ENCODE measurements at places on chromosomes 16 and 17. TPM values are rescaled to one million over a fixed set of nuclear protein-coding genes. Genes with fewer than 3 reads are reported as not detected.

CCL16 gene
- not detected for total RNA-seq

GLTPD2 gene
- total RNA-seq: not detected

PRSS36 gene
- total RNA-seq: 4.0 TPM

TMEM238L gene
- not detected for total RNA-seq

MYH10 gene
- 164 TPM for total RNA-seq

C16orf82 gene
- not detected for total RNA-seq

NPIPB9 gene
- 15.6 TPM for total RNA-seq

IGSF6 gene
- total RNA-seq: 1.5 TPM

DNA sequence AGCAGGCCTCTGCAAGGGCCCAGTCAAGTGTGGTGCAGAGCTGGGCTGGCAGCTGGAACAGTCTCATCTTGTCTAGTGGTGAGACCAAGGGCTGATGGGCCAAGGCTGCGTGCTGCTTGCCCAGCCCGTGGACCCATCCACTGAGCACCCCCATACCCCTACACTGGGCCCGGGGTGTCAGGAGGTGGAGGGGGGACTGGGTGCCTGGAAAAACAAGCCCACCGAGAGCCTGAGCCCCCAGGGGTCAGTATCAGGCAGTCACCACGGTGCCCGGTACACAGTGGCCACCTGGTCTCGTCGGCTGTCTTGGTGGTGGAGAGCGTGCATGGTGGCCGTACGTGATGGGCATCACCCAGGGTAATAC is 238.3 kb downstream of the SEC14L1 start:
- DNase-seq: no peak

DNA sequence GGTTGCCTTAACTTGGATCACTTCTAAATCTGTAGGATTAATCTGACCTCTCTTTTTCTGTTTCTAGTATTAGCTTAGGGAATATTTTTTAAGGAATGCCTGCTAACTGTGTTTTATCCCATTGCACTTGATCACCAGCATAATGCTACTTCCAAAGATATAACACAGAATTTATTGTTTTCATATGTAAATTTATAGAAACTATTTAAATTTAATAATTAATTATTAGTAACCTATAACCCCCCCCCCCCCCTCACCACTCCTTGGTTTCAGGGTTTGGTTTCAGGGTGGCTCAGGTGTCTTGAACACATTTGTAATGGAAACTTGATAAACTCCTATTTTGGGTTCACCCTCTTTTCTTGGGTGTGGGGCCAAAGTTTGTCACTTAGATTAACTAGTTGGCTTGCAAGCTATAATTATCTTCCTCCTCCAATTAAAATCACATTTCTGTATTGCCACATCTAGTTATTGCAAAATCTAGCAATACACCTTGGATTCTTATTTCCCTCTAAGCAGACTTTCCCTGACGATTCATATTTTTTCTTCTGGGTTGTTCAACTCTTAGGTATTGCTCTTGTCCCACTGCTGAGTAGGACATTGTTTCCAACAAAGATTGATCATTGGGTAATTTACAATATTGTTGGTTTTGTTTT is 18.3 kb downstream of the KRT12 start:
- no peak for DNase-seq

DNA sequence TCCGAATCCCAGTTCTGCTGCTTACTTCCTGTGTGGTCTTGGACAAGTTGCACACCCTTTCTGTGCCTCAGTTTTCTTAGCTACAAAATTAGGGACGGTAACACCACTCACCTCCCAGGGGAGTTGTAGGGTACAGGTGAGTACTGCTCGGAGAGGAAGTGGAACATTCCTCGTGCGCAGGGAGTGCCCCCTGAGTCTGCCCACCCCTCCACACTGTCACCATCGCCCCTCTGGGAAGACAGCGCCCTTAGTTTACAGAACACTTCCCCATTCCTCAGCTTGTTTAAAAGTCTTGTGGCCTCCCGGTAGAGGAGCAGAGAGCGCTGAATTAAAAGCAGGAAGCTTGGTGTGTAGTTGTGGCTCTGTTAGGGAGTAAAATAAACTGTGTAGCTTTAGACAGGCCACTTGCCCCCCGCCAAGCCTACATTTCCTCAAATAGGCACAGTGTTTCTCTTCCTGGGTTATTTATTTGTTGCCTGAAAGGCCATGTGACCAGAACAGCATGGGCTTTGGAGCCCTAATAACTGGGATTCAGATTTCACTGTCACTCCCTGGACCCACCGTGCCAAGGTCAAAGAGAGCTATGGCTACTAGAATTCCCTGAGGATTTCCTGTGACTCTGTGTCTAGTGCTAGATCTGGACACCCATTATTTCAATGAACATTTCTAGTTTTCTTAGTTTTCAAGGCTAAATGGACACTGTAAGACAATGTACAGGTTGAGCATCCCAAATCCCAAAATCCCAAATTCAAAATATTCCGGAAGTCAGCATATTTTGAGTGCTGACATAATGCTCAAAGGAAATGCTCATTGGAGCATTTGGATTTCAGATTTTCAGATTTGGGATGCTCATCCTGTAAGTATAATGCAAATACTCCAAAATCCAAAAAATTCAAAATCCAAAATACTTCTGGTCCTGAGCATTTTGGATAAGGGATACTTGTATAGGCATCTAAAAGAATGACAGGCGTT is 372.5 kb downstream of the SNX29 start:
- no peak for DNase-seq

- no peak for DNase-seq
These were observed 9.3 kb downstream of the PDE6G start for GRCh38 chr17:81646869-81647600.

DNA sequence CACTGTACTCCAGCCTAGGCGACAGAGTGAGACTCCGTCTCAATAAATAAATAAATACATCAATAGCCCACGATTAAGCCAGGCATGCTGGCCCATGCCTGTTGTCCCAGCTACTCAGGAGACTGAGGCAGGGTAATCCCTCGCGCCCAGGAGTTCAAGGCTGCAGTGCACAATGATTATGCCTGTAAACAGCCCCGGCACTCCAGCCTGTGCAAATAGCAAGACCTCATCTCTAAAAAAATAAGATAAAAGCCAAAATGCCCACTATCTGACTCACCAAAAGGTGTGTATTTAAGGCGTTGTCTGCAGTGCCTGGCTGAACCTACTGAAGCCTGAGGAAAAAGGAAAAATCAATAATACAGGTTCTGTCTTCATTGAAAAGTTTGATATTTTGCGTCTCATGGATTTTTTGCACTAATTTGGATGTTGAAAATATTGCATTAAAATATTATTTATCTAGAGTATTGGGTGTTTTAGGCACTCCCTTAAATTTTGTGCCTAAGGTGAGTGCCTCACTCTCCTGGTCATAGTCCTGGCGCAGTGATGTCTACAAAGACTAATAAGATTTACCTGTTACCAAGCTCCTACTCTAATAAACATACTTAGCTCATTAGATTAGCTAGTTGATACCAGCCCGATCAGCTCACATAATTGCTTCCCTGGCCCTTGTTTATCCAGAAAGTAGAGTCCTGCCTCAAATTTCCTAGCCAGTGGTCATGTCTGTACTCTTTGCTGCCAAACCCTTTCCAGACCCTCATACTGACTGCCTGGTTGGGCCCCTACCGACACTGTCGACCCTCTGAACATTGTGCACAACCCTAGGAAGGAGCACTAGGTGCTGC is 24.7 kb upstream of the TOB1 start:
- no peak for DNase-seq

GRCh38 chr17:53150101-53150698 is 672.5 kb upstream of the KIF2B start:
- DNase-seq: no peak

DNA sequence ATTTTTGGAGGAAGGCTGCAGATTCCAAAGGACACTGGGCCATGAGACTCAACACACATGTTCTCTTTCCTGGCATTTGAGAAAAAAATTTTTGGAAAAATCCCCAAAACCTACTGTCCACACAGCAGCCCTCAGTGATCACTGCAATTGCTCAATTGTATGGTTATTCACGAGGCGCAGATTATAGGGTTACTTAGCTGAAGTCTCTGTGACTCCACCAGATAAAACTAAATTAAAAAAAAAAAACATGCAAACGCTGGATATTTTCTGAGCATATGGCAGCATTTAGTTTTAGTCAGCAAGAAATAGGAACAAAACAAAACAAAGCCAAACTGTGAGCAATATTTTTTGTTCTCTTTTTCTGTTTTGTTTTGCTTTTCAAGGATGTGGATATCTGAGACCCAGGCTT is 83.8 kb upstream of the FAM20A start:
- no peak for DNase-seq

DNA sequence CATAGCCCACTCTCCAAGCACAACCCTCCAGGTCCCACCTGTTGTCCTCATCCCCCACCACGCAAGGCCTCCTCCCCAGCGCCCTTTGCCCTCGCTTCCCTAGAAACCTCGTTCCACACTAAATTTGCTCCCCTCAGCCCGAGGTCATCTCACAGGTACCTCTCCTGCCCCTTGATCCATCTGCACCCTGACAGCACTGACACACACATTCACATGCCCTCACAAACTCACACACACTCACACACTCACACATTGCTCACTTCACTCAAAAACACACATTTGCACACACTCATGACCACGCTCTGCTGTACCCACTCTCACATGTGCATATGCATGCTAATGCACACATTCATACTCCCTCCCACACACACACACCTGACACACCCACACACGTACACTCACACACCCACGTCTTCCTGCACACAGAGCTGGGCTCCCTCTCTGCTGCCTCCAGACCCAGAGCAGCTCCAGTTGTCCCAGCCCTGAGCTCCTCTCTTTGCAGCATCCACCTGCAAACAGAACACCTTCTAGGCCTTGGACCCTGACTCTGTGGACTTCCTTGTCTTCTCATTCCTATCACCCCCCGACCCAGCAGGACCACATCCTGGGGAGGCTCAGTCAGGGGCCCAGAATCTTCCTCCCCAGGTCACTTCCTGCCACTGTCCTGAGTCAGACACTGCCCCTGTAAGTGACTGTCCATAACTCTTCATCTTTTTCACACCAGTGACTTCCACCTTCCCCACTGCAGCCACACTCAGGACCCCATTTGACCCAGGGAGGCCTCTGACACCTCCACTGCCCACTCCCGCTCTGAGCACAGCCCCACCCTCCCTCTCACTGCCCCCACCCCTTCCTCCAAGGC is 4.9 kb downstream of the ASGR2 start:
- DNase-seq: no peak

GRCh38 chr16:6081320-6081976 is 983.9 kb upstream of the EEF2KMT start:
- DNase-seq: no peak

DNA sequence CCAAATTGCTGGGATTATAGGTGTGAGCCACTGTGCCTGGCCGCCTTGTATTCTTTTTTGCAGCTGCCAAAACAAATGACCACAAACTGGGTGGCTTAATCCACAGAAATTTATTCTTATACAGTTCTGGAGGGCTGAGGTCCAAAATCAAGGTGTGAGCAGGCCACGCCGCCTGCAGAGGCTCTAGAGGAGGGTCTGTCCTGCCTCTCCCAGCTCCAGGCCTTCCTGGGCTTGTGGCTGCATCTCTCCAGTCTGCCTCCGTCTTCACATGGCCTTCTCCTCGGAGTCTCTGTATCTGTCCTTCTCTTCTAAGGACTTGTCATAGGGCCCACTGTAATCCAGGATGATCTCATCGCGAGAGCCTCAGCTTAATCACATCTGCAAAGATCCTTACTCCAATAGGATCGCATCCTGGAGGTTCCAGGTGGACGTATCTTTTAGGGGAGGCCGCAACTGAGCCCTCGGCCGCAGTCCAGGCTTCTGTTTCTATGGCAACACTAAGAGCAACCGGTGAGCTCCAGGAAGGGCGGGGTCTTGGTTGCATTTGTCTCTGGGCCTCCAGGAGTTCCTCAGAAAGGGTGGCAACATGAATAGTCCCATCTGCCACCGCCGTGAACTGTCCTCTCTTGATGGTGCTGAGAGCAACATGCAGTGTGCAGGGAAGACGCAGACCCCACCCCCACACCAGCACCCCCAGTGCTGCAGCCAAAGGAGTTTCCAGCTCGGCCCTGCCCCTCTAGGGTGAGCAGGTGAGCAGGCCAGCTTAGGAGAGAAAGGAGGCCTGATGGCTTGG is 29.5 kb upstream of the CREBBP start:
- DNase-seq: no peak

- DNase-seq: no peak
These were observed 82.9 kb downstream of the KSR1 start for GRCh38 chr17:27539152-27539551.

DNA sequence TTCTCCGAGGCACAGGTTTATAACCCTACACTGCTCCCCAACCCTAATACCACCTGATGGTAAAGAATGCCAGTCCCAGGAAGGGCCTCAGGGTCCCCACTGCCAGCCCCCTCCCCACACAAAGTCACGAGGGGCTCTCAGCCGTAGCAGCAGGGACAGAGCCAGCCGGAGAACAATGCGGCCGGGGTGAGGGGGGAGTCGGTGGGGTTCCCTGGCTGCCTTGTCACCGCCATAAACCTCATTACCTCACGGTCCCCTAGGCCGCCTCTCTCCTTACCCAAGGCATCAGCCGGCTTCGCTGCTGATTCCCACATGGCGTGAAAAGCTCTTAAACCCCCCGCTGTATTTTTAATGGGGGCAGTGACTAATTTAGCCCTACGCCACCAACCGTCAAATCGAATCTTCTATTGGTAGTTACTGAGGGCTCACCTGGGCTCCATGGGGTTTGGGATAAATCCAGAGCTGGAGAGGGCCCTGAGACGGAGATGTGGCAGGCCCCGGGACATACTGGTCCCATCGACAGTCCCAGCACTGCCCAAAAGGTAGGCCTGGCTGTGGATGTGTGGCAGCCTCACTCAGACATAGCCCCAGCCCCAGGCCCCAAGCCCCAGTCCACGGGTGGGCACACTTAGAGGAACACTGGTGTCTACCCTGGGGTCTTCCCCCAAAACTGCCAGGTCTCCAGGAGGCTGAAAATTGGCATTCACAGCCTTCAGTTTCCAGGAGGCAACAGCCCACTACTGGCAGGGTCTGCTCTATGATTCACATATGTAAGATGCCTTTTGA is 115.3 kb downstream of the C16orf78 start:
- no peak for DNase-seq

- no peak for DNase-seq
These were observed 817.9 kb upstream of the SOX9 start for GRCh38 chr17:71302721-71303549.

DNA sequence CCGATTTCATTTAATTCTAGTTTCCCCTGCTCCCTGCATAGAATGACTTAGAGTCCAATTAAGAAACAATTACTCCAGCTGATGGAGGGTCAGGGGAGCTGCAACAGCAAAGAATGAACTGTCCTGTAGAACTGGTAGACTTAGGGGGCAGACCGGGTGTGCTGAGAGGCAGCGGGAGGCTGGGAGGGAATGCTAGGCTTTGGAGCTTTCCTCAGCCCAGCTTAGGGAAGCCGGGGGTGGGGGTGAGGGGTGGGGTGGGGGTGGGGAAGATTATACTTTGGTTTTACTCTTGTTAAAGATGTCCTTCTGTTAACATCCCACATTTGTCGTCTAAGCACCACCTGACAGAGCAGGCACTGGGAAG is 458.6 kb upstream of the ASIC2 start:
- DNase-seq: no peak

- DNase-seq: peak; percentile 41
These were observed 4.5 kb upstream of the TMEM92 start for GRCh38 chr17:50269477-50270434.

Measured in dorsolateral prefrontal cortex (tissue), 122 donors.